ENCODE measurements at places on chromosomes 1 and 21.

GRCh38 chr1:229229137-229229720 lies 41.7 kb upstream of the RAB4A start:
- DNase-seq = no peak

- no peak for DNase-seq
Measured at GRCh38 chr1:171296897-171297296, 17.1 kb upstream of the FMO4 start.

DNA sequence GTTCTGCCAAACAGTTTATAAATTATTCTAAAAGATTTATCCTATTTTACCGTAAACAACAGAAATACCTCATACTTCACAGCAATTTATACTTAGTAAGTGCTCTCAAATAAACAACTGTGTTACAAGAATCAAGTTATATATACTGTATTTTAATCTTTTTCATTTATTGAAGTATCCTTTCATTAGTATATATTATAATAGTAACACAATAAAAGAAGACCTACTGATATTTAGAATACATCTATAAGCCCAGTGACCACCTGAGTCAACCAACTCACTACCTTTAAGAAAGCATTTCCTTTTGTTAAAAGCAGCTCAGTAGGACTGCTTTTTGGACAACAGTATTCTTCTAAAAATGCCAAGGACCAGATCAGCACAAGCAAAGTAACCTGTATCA lies 5.9 kb downstream of the TMCO1 start:
- DNase-seq = no peak

GRCh38 chr1:41416081-41416480 lies 54.8 kb downstream of the FOXO6 start:
- DNase-seq = no peak

DNA sequence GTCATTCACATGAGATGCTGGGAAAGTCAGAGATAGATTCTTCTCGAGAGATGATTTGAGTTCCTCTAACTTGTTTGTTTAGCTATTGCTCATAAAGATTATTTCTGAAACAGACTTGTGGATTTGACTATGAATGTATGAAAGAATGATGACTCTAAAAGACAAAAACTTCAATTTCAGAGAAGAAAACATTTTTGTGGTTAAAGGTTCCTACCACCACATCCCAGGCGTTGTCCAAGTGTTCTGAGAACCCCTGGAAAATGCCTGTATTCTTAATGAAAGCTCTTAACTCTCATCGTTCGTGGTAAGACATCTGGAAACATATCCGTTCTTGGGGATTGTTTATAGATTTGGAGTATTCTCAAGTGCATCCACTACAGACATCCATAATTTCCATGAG lies 228.7 kb downstream of the BARHL2 start:
- DNase-seq = no peak

DNA sequence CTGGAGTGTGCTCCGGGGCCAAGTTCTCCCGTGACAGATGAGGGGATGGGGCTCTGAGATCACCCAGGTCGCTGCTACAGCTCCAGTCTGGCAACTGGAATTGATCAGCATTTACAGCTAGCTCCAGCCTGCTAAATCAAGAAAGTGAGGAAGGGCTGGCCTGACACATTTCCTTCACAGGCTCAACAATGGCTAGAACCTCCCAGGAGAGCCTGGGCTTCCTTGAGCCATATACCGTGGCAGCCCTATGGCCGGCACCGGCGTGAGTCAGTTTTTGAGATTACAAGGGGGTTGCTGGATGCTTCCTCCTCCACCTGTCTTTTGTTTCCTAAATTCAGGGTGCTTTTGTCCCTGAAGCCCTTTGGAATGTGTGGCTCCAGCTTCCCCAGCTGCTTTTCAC lies 104.2 kb downstream of the ETS2 start:
- DNase-seq = no peak

DNA sequence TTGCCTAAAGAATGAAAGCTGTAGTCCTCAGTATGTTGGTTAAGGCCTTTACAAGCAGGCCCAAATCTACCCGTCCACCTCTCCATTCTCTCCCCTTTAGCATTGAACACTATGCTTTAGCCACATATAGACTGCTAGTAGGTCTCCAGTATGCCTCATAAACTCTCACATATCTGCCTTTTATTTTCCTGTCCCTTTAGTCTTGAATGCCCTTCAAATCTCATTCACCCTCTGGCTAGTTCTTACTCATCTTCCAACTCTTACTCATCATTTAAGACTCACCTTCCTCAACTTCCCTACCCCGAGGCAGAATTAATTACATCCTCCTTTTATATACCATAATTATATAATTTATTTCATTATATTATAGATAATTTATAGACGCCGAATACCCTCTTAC lies 78.7 kb upstream of the TSPAN2 start:
- no peak for DNase-seq

GRCh38 chr1:11407301-11407994 lies 71.5 kb upstream of the DISP3 start:
- no peak for DNase-seq
